ENCODE measurements at places on chromosomes 7 and 10.

- no peak for DNase-seq
These were observed 2.0 kb downstream of the SRGN start for GRCh38 chr10:69089638-69090599.

DNA sequence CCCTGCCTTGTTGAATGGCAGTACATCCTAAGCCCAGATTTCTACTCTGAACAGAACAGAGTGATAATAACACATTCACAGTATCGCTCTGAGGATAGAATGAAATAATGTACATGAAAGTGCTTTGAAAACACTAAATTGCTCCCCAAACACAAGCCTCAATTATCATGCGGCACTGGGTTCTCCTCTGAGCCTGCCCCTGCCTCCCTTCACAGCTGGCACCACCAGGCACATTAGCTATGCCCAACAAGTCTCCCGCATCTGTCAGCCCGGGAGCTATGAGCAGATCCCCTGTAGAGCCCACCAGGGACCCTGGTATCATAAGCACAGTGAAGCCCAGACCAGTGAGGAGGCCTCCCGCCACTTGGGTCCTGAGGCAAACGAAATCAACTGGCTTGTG lies 405.5 kb downstream of the GRID1 start:
- DNase-seq, result no peak

GRCh38 chr7:25947669-25948516 lies 204.1 kb upstream of the NFE2L3 start:
- DNase-seq, result no peak

- no peak for DNase-seq
These were observed 59.9 kb downstream of the EGFR start for GRCh38 chr7:55078465-55079372.

DNA sequence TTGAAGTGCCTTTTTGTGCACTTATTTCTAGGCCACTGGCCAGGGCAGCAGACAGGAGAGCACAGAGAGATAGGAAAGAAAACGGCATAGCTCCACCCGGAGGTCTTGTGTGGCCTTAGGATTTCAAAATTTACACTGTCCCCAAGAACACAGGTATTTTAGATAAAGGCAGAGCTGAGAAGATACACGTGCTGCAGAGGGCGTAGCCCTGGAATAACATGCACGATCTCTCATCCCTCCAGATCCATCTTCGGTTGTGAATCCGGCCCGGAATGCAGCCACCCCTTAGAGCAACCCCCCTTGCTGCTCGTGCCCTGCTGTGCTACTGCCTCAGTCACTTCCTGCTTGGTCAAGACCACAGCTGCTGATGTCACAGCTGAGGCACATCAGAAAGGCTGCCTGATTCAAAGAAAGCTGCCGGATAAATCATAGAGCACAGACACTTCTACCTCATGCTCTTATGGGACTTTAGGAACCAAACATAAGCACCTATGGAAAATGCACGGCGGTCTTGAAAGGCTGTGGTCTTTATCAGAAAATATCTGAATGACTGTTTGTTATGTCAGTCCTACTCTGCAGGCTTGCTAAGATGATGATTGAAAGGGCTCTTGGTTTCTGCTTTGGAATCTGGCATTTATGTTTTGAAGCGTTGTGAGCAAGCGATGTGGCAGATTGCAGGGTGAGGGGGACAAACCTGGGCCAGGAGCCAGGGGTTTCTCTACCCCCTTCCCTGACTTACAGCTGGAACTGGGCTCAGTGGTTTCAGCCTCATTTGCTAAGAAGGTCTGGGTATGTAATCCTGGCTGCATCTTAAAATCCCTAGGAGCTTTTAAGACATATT lies 152.0 kb downstream of the SVIL start:
- DNase-seq, result peak; percentile 84
